ENCODE measurements at places on chromosomes 4 and X. TPM values are rescaled to one million over a fixed set of nuclear protein-coding genes. Genes with fewer than 3 reads are reported as not detected.

MTNR1A gene
- total RNA-seq: not detected

REELD1 gene
- not detected for total RNA-seq

ENPEP gene
- total RNA-seq: 0.15 TPM

FGG gene
- total RNA-seq: not detected

FAM184B gene
- not detected for total RNA-seq

MAGEA11 gene
- 0.42 TPM for total RNA-seq

F9 gene
- total RNA-seq: not detected

SPANXN3 gene
- total RNA-seq: not detected

GLRA2 gene
- not detected for total RNA-seq

UBA1 gene
- total RNA-seq: 247 TPM

PCSK1N gene
- total RNA-seq: 4.1 TPM

CPLX1 gene
- total RNA-seq: not detected

GDPD2 gene
- not detected for total RNA-seq

FRMD7 gene
- not detected for total RNA-seq

EIF1AX gene
- 33.0 TPM for total RNA-seq

TRPC5OS gene
- not detected for total RNA-seq

GCNA gene
- total RNA-seq: 0.20 TPM

IGFBP7 gene
- total RNA-seq: 145 TPM

MAOA gene
- 9.4 TPM for total RNA-seq

FABP2 gene
- not detected for total RNA-seq

GRPEL1 gene
- total RNA-seq: 36.7 TPM

ANAPC4 gene
- total RNA-seq: 19.8 TPM

VCX3A gene
- 5.6 TPM for total RNA-seq

ZGRF1 gene
- 2.2 TPM for total RNA-seq

HERC5 gene
- 59.8 TPM for total RNA-seq

GRIA3 gene
- total RNA-seq: 4.7 TPM
